ENCODE measurements at places on chromosomes 7 and 10.

DNA sequence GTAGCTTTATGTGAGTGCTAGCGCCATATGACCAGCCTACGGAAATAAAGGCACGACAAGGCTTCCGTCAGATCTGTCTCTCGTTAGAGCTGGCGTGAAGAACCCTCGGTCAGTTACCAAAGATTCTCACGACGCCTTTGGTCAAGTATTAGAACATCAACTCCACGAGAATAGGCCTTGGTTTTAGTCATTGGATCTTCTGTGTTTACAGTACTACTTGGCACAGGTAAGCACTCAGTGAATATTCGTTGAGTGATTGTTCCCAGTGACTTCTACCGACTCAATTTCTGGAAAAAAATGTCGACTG, 316 bp downstream of the RBM48 start:
- no peak for DNase-seq

GRCh38 chr10:5041471-5042023, 37.9 kb upstream of the AKR1C2 start:
- no peak for DNase-seq

- DNase-seq, result no peak
These were observed 147.9 kb downstream of the IMMP2L start for GRCh38 chr7:111414374-111414773.

DNA sequence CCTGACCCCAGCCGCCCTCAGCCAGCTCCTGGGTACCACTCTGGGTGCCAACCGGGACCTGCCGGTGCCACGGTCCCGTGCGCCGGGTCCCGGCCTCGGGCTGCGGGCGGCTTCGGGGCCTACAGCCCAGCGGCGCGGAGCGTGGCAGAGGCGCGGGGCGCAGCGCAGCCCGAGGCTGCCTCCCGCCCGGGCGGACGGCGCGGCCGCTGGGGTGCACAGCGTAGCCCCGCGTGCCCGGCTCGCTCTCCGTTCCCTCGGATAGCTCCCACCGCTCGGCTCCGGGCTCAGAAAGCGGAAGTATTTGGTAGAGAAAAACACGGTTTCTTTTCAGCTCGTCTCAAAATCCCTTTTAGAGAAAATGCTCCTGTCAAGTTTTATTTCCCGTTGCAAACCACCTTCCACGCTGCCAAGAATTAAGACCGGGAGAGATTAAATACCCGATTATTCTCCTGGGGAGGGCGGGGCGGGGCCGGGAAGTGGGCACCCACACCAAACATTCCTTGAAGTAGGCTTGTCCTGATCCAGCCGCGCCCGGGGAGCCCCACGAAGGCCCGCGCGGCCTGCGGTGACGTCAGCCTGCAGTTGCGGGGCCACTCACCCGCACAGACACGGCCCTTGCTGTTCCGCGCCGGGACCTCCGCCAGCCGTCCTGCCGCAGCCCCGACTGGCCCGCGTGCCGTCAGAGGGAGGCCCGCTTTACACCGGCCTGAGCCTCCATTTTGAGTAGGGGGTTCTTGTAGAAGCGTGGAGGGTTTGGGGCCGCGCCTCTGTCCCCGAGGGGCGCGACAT, 7.2 kb downstream of the HOXA13 start:
- no peak for DNase-seq

- no peak for DNase-seq
These were observed 37.6 kb downstream of the FAM53B start for GRCh38 chr10:124706462-124707143.

DNA sequence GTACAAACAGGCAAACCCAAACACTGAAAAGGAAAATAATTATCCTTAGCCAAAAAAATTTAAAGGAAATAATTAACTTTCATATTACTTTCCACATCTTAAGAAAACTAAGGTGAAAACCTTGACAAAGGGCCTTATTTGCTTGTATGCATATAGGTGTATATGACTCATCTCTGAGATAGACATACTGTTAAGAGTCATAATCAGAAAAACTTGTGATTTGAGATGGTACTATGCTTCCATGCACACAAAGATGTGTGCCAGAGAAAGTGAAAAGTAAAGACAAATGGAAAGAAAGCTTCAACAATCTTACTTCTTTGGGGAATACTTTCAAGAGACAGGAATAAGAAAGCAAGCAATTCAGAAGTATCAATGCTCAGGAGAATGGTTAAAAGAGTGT, 3.3 kb upstream of the CACNA2D1 start:
- DNase-seq, result no peak

DNA sequence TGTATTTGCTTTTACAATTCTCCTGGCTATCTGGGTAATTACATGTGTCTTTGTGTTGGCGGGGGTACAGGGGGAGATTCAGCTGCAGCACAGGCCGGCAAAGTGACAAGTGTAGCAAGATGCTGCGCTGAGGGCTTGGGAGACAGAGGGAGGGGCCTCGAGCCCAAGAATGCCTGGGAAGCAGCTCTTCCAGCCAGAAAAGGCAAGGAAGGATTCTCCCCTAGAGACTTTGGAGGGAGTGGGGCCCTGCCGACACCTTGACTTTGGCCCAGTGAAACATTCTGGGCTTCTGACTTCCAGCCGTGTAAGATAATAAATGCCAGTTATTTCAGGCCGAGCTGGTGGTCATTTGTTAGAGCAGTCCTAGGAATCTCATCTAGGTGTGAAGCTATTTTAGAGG, 7.2 kb upstream of the REPIN1 start:
- no peak for DNase-seq

- no peak for DNase-seq
These were observed 133.5 kb downstream of the DOCK4 start for GRCh38 chr7:112072541-112073245.

GRCh38 chr7:81846398-81846797, 76.6 kb upstream of the HGF start:
- DNase-seq, result no peak

GRCh38 chr10:128062331-128062880, 63.8 kb downstream of the MKI67 start:
- DNase-seq, result no peak
